ENCODE measurements at places on chromosomes 12 and 14. TPM values are rescaled to one million over a fixed set of nuclear protein-coding genes. Genes with fewer than 3 reads are reported as not detected.

IQSEC3 gene
- total RNA-seq, result 0.17 TPM

C12orf60 gene
- total RNA-seq, result 3.4 TPM

CLEC9A gene
- not detected for total RNA-seq

MYH6 gene
- 0.05 TPM for total RNA-seq

AMN gene
- not detected for total RNA-seq

KRT6C gene
- total RNA-seq, result not detected

KRT75 gene
- total RNA-seq, result not detected

FOXM1 gene
- 80.0 TPM for total RNA-seq

NGDN gene
- total RNA-seq, result 42.1 TPM

CISTR gene
- not detected for total RNA-seq

AQP6 gene
- total RNA-seq, result not detected

DUSP16 gene
- total RNA-seq, result 70.2 TPM

TRPV4 gene
- total RNA-seq, result not detected
